Metanephros (tissue), 2 donors: ENCODE measurements at places on chromosomes 12 and 14. TPM values are rescaled to one million over a fixed set of nuclear protein-coding genes. Genes with fewer than 3 reads are reported as not detected.

The CCDC184 gene
- total RNA-seq: 0.53 TPM

The TPPP2 gene
- 1.8 TPM for total RNA-seq

The TAS2R20 gene
- 9.4 TPM for total RNA-seq

The RNU6-8 gene
- total RNA-seq: not detected

The BMAL2 gene
- 3.1 TPM for total RNA-seq

The WDHD1 gene
- 6.4 TPM for total RNA-seq

The PRKD1 gene
- total RNA-seq: 32.4 TPM

The COCH gene
- 2.3 TPM for total RNA-seq

The SCNN1A gene
- total RNA-seq: 131 TPM

The CD163L1 gene
- total RNA-seq: 5.8 TPM

The CEBPE gene
- 1.1 TPM for total RNA-seq

The AKAP6 gene
- total RNA-seq: 17.8 TPM

The PELI2 gene
- total RNA-seq: 26.2 TPM

The EML5 gene
- 6.5 TPM for total RNA-seq

The NPFF gene
- total RNA-seq: not detected

The ACOT6 gene
- 0.47 TPM for total RNA-seq

The NID2 gene
- 114 TPM for total RNA-seq

The DBX2 gene
- total RNA-seq: 0.12 TPM

The SLC10A1 gene
- not detected for total RNA-seq

The RDH5 gene
- total RNA-seq: 19.6 TPM

The LRRC43 gene
- total RNA-seq: 5.3 TPM
